Stimulated activated CD8-positive, alpha-beta memory T cell treated with anti-CD3 and anti-CD28 coated beads, Interleukin-12 subunit alpha, Interleukin-12 subunit beta, amount 100 ng/mL, for 1 hour (primary cell): ENCODE measurements at places on chromosomes 13 and 19.

- no peak for DNase-seq
Observed at GRCh38 chr13:45200701-45201232, at the start of gene KCTD4. KCTD4 (minus strand) TSS chr13:45201045; CDS start chr13:45194567, 6,478 bp downstream.

GRCh38 chr19:38656171-38656981, 8.9 kb downstream of the ACTN4 start:
- no peak for DNase-seq

DNA sequence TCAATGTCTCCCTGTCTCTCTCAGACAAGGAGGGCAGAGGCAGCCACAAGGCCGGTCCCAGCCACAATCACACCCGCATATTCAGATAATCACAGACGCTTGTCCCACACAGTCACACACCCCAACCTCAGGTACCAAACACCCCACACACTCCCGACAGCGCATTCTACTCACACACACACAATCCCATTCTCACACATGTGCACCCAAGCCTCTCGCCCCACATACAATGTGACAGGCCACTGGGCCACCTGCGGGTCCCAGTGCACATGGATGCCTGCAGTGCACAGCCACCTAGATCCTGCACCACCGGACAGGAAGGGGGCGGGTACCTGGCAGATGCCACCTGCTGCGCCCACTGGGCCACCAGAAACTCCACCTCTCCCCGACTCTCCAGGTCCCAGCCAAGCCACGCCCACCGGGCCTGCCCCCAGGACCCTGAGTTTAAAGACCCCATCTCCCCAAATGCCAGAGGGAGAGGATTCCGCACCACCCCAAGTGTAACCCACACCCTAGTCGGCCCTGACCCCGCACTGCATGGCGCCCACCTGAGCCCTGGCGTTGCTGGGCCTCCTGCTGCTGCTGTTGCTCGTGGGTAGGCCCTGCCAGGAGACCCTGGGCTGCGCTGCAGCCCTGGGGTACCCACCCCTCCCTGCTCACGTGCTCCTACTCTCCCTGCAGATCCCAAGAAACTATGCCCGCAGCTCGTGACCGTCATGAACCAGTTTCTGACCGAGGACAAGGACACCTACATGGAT, 10.6 kb downstream of the SCGB2B2 start:
- no peak for DNase-seq

GRCh38 chr19:57587529-57587928, 3.6 kb downstream of the ZIK1 start:
- no peak for DNase-seq

- no peak for DNase-seq
Observed at GRCh38 chr13:23570921-23571315, 706 bp downstream of the TNFRSF19 start.

DNA sequence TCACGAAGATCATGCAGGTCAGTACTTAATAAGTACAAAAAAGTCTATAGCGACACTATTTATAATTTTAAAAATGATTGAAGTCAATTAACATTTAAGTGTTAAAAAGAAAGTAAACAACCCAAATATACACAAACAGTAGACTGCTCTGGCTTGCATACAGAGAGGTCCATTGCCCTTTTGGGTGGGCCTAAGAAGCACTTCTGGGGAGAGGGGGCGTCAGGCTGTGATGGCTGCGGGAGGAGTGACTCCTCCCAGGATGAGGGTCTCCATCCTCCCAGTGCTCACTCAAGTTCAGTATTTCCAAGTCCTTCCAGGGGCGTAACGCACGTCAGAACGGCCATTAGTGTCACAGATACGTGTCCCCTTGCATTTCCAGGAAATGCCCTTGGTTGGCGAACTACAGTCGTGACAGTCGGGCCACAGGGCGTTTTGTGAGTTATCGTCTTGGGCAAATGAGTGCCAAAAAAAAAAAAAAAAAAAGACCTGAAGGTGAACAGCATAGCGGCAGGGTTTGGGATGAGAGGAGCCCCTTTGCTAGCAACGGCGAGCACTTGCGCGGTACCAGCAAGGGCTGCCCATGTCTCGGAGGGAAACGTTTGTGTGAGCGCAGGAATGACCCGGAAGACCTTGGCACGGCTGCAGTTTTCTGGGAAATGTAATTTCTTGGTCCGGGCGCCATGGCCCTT, at the start of gene SCGB2B2:
TSS of gene SCGB2B2 (minus strand) at position 463 of the 689 bp plus-strand sequence. CDS start 82,596 bp downstream, outside the sequence.
- DNase-seq: peak; percentile 60

GRCh38 chr19:29092712-29093552, 120.0 kb downstream of the UQCRFS1 start:
- DNase-seq: no peak

GRCh38 chr19:43662487-43662886, 7.5 kb downstream of the PLAUR start:
- no peak for DNase-seq

DNA sequence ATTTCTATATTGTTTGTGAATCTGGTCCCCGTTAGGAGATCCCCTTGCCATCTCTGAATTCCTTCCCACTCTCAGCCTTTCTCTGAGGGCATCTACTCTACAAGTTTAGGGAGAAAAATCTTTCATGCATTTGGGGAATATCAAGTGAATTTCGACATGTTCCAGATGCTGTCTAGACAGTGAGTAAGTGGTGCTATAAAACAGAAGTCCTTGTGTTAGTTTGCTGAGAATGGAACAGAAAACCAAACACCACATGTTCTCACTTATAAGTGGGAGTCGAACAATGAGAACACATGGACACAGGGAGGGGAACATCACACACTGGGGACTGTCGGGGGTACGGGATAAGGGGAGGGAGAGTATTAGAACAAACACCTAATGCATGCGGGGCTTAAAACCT, 5.1 kb downstream of the OR7A10 start:
- DNase-seq: no peak
